Activated CD8-positive, alpha-beta memory T cell treated with anti-CD3 and anti-CD28 coated beads for 1 hour (primary cell): ENCODE measurements at places on chromosomes 16 and 17.

GRCh38 chr16:50706250-50706649, 12.8 kb downstream of the NOD2 start:
- DNase-seq, result no peak

DNA sequence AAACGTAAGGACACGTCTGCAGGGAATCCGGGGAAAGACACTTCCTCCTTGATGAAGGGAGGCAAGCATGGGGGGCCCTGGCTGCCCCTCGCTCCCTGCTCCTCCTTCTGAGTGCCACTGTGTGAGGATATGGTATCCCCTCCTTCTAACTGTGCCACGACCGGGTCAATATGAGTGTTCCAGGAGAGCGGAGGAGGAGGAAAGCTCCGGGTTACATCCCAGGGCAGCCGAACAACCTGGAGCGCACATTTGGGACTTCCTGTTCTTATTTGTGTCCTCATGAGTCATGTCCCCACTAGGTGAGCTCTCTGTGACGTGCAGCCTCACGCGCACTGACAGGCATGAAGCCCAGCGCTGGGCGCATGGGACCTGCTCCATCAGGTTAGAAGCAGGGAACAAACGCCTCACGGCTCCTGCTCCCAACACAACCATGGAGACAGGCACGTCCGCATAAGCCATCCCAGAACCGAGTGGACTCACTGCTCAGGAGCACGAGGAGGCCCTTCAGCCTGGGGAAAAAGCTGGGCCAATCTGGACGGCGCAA, 92.9 kb upstream of the DNAH17 start:
- DNase-seq, result no peak

DNA sequence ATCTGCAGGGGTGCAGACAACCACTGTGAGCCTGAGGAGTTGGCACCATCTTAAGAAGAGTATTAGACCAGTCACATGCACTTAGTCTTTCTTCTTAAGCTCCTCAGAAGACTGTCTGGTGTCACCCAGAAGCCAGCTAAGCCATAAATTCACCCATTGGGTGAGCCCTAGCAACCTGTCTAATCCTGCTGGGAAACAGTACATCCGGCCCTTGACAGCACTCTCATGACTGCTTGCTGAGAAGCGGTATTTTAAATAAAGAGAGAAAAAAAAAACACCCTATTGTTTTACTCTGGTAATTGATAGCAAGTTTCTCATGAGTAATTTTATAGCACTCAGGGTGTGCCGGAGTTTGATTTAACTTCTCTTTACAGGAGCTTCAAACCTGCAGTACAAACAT, 134.7 kb downstream of the SOX9 start:
- no peak for DNase-seq

- DNase-seq, result no peak
Observed at GRCh38 chr16:57017251-57017650, 27.9 kb downstream of the NLRC5 start.

- no peak for DNase-seq
Observed at GRCh38 chr16:82782715-82783251, 156.0 kb downstream of the CDH13 start.

GRCh38 chr16:57906382-57907316, 64.3 kb downstream of the CNGB1 start:
- no peak for DNase-seq

DNA sequence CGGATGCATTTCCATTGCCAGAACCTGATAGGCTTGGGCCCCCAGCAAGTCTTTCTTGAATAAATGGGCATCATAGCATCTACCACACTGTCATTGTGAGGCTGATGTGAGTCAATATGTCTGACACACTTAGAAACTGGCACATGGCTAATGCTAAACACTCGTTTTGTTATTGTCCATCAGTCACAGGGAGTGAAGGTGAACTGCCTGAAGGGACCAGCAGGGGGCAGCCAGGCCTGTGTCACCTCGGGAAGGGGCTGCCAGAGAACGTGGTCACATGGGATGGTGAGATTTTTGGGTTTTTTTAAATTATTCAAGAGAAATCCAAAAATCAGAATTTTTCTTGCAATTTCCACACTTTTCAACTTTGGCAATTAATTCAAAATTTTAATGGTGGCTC, 831 bp upstream of the RCVRN start:
- no peak for DNase-seq

- no peak for DNase-seq
Observed at GRCh38 chr17:49616601-49617131, 41.0 kb downstream of the NXPH3 start.

DNA sequence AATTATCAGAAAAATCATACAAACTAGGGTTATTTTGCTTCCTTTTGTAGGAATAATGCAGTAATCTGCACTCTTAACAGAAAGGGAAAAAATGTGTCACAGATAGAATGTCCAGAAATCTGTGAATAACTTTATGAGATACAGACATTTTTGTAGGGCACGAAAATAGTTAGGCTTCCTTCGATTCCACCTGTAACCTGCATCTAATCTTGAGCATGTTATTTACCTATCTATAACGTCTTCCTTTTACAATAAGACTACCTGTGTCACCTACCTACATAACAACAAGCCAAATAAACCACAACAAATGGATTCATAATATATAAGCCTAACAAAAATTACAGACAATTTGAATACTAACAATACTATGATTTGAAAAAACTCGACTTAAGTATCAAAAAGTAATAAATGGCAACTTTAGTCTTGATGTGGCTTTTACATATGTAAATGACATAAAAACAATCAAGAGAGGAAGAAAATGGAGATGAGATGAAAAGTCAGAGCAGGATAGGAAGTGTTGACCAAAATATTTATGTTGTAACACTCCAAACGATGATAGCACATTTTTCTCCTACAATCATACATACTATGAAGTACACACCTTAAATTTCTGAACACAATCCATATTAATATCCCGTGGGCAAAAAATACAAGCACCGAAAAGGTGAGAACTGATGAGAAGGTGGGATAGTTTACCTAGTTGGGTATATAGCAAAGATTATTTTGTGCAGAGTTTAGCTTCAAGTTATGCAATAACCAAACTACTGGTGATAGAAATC, 2.5 kb downstream of the STAT5B start:
- DNase-seq, result no peak

GRCh38 chr16:4962716-4963115, 4.6 kb downstream of the SEC14L5 start:
- no peak for DNase-seq

DNA sequence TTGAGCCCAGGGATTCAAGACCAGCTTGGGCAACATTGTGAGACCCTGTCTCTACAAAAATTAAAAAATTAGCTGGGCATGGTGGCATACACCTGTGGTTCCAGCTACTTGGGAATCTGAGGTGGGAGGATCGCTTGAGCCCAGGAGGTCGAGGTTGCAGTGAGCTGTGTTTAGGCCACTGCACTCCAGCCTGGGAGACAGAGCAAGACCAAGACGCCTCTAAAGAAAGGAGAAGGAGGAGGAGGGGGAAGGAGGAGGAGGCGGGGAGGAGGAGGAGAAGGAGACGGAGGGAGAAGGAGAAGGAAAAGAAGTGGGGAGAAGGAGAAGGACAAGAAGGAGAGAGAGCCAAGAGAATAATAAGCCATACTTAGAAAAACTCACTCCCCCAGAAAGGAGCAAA, 35.9 kb downstream of the STXBP4 start:
- no peak for DNase-seq

- no peak for DNase-seq
Observed at GRCh38 chr16:13168091-13168572, 266.7 kb downstream of the SHISA9 start.

GRCh38 chr17:44967907-44968224, 237 bp downstream of the C1QL1 start:
- no peak for DNase-seq

- DNase-seq, result no peak
Observed at GRCh38 chr17:78890498-78890897, 12.5 kb downstream of the CEP295NL start.

DNA sequence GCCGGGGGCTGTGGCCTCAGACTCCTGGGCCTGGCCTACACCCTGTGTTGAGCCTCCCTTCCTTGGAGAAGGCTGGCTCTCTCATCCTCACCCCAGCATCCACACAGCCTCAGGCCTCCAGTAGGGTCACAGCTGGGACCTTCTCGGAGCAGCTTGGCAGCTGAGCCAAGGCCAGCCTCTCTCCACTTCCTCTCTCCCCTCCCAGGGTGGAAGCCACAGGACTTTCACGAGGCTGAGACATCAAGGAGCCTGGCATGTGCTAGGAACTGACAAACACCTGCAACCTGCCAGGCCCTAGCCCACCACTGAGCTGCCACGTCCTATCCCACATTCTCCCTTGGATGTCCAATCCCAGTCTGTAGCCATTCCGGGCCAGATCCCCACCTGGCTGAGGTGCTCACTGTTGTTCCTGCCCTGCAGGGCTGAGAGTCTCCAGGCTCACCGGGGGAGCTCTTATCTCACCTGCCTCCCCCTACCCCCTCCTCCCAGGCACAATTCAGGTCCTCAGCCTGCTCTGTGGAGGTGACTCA, 3.1 kb downstream of the MMP15 start:
- no peak for DNase-seq

- DNase-seq, result no peak
Observed at GRCh38 chr17:4287710-4288109, 23.9 kb upstream of the ANKFY1 start.

DNA sequence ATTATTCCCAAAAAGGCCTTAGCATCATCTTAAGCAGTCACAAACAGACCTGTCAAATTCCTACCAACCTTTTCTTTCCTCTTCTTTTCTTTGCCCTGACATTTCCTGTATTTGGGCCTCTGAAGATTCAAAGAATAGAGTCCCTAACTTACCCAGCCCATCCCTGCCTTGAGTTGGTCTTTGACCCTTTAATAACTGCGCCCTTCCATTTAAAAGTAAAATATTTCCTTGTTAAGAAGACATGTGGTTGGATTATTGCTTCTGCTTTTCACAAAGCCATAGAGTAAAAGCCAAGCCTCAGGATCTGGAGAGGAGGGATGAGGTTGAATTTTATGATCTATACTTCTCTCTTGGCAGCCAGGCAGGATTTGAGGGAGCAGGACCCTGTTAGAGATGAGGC, 13.2 kb upstream of the CCL23 start:
- no peak for DNase-seq

DNA sequence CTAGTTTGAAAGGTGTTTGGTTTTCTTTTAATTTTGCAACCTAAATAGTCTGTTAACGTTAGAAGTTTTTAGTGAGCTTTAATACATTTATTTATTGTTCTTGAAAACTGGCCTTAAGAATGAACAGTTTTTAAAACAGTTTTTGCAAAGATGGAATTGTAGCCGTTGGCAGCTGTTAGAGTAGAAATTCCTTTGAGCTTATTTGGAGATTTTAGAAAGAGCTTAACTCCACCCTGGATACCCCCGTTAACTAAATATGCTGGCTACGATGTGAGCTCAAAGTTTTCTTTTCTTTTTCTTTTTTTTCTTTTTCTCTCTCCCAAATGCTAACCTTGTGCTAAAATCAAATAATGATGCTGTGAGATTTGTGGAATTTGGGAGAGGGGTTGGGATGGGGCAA, 75.2 kb downstream of the COX10 start:
- no peak for DNase-seq

- peak; percentile 14 for DNase-seq
Observed at GRCh38 chr17:57955183-57955931, at the start of gene CUEDC1. Gene CUEDC1, minus strand, starts transcription at chr17:57955412. Its CDS starts 69,848 bp downstream, at chr17:57885564.

GRCh38 chr16:46991729-46992704, 18.5 kb upstream of the DNAJA2 start:
- DNase-seq, result no peak

- no peak for DNase-seq
Observed at GRCh38 chr17:36106493-36106835, 2.8 kb downstream of the CCL4 start.

DNA sequence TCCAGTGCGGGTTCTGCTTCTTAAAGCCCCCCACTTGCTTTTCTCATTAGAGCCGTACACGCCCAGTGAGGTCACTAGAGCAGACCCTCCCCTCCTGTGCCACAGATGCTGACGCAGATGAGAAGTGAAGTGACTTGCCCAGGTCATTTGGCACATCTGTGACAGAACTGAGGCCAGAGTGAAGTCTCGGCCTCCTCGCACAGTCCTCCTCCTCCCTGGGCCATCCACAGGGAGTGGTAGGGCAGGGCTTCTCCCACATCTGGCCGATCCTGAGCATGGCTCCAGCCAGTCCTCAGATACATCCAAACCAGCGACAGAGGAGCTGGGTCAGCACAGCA, 15.3 kb upstream of the TBX2 start:
- no peak for DNase-seq

- no peak for DNase-seq
Observed at GRCh38 chr16:66662445-66663194, 33.9 kb downstream of the CMTM4 start.

DNA sequence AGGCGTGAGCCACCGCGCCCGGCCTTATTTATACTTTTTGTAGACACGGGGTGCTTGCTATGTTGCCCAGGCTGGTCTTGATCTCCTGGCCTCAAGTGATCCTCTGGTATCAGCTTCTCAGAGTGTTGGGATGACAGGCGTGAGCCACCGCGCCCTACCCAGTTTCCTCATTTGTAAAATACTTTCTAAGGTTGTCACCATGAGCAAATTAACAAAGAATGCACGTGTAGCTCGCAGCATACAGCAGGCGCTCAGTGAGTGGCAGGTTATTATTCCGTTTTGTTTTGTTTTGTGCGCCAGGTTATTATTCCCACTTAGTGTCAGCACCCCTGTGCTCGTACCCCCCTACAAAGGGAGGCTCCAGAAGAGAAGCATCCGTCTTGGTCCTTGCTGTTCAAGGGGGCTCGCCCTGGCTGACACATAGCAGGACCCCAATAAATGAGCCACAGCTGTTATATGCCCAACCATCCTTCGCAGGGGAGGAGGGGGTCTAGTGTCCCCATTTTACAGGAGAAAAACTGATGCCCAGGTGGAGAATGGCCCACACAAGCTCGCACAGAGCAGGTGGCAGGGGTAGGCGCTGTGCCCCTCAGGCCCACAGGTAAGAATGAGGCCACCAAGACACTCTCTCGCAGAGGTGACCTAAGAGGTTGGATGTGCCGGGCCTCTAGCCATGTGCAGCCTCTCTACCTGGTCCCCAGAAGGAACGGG, 686 bp upstream of the MIEF2 start:
- DNase-seq, result no peak

- no peak for DNase-seq
Observed at GRCh38 chr16:31875112-31875803, 1.7 kb downstream of the ZNF267 start.

GRCh38 chr16:58046054-58046881, 20.7 kb downstream of the MMP15 start:
- no peak for DNase-seq

GRCh38 chr17:73262676-73263642, 1.3 kb upstream of the CPSF4L start:
- no peak for DNase-seq

GRCh38 chr16:49537924-49538459, 164.4 kb downstream of the C16orf78 start:
- no peak for DNase-seq

- DNase-seq, result no peak
Observed at GRCh38 chr16:23014592-23014991, 134.7 kb downstream of the USP31 start.

GRCh38 chr16:66605177-66605978, 874 bp downstream of the CMTM3 start:
- DNase-seq, result peak; percentile 12

DNA sequence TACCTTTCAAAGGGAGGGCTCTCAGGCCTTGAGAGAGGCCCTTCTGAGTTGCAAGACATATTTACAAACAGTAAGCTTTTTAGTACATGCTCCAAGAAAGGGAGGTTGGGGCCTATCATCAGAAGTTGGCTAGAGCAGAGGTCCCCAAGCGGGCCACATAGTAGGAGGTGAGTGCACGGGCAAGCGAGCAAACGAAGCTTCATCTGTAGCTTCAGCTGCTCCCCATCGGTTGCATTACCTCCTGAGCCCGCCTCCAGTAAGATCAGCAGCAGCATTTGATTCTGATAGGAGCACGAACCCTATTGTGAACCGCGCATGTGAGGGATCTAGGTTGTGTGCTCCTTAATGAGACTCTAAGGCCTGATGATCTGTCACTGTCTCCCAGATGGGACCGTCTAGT, 26.2 kb downstream of the PRDM7 start:
- DNase-seq, result no peak
